ENCODE measurements at places on chromosomes 16 and 17. TPM values are rescaled to one million over a fixed set of nuclear protein-coding genes. Genes with fewer than 3 reads are reported as not detected.

DNA sequence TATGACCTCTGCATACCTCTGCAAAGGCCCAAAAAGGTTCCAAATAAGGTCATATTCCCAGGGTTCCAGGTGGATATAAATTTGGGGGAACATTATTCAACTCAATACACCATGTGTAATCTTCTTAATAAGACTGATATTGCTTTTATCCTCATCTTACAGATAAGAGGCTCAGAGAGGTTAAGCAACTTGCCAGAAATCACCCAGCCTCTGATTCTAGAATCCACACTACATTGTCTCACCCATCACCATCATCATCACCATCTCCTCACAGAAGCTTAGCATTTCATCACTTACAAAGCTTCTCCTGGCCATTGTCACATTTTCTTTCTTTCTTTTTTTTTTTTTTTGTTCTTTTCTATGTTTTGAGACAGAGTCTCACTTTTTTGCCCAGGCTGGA, 15.4 kb upstream of the KIFC3 start:
- DNase-seq: no peak

DNA sequence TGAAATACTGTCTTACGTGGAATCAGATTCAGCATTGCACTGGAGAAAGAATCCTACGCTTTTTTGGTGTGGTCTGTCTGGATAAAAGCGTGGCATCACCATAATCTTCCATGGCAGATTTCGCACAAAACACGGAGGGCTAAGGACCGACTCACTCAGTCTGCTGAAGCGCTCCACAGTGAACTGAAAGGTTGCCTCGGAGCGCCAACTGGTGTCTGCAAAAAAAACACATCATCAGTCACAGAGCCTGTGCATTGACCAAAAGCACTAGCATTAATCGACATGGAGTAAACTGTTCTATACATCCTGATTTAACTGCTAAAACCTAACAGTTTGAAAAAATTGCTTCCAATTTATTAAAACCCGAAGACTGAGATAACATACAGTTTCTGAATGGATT, 40.5 kb downstream of the USP7 start:
- DNase-seq: no peak

DNA sequence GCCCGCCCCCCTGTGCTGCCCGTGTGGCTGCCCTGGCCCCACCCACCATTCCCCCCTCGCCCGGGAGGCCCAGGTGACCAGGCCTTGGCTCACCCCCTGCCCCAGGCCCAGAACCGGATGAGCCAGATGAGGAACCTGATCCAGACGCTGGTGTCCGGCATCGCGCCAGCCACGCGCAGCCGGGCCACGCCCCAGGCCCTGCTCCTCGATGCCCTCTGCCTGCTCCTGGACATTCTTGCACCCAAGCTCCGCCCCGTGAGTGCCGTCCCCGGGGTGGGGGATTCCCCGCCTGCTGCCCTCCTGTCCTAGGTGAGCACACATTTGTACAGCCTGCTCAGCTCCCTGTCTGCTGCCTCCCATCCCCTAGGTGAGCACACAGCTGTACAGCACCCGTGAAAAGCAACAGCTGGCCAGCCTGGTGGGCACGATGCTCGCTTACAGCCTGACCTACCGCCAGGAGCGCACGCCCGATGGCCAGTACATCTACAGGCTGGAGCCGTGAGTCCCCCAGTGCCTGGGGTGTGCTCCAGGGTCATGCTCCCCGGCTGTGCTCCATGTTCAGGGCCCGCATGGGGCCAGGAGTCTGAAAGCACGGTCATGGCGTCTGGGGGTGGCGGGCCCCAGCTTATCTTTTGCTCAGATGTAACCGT, 4.8 kb downstream of the GNG13 start:
- no peak for DNase-seq

The GINS2 gene
- total RNA-seq: 0.66 TPM

The CD7 gene
- total RNA-seq: not detected

Measured in tibial nerve (tissue), 4 donors.